ENCODE measurements at places on chromosomes 12 and 14.
A peak's percentile ranks its signal among the peaks of the same experiment; 100 is the strongest.

DNA sequence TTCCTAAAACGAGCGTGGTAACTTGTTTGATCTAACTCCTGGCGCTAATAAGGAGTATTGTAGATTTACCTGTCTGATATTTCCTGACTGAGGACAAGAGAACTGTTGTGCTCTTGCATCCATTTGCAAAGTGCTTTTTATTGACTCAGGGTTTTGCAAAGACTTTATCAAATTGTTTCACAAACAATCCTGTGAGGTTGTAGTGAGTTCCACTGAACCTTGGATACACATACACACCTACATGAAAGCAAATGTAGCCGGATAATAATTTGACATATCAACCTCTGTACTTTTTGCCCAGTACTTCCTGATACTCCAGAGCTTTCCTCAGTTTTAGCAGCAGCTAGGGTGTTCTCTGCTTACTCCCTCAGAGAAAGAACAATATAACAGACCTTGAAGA lies 6.7 kb upstream of the PTGER2 start:
- DNase-seq: no peak

- DNase-seq: peak; percentile 77
Observed at GRCh38 chr12:19739195-19739776, 300.0 kb downstream of the AEBP2 start.

DNA sequence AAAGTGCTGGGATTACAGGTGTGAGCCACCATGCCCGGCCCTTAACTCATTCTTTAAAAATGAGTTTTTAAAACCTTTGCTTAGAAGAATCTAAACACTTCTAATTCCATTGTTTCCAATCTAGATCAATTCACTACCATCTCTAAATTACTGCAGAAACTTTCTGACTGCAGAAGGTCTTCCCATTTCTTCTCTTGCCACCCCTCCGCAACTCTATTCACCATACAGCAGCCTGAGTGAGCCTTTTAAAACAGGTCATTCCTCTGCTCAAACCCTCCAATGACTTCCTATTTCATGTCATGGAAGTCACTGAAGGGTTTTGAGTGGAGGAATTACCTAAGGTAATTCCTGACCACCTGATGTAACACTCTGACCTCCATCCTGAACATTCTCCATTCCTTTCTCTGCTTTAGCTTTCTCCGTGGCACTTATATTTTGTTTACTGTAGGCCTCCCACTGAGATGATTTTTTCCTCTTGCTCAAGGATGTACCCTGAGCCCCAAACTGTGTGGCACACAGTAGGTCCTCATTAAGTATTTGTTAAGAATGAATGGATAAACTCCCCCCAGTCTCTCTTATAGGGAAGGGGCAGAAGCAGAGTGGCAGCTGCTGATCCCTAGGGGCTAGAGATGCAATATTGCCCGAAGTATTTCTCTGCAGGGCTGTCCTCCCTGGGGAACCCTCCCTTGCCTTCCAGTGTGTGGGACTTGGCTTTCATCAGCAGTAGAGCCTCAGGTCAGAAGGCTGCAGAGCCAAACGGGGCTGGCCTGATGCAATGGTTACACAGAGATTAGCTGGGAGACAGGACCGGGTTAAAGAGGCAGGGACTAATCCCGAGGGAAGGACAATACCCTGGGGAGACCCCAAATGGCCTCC lies 1.2 kb downstream of the DDIT3 start:
- DNase-seq: peak; percentile 52

- peak; percentile 53 for DNase-seq
Observed at GRCh38 chr12:71725011-71725410, 29.7 kb upstream of the RAB21 start.

- no peak for DNase-seq
Observed at GRCh38 chr14:93033983-93034670, 81.6 kb downstream of the ITPK1 start.

DNA sequence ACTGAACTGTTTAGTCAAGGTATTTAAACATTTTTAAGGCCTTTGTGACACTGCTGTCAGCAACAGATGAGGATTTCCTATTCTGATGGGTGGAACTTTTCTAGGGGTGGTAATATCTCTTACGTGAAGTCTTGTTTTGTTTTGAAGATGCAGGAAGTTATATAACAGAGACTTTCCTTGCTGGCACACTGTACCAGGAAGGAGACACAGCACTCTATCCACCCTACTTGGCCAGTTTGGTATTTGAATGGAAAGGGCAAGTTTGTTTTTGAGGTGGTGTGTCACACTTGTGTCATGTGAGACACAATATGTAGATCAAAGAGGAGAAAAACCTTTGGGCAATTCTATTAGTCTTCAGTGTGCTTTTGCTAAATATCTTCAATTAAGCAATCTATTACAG lies 51.6 kb upstream of the SRP54 start:
- no peak for DNase-seq

- DNase-seq: no peak
Observed at GRCh38 chr14:48842785-48843184, 743.4 kb downstream of the RPS29 start.

DNA sequence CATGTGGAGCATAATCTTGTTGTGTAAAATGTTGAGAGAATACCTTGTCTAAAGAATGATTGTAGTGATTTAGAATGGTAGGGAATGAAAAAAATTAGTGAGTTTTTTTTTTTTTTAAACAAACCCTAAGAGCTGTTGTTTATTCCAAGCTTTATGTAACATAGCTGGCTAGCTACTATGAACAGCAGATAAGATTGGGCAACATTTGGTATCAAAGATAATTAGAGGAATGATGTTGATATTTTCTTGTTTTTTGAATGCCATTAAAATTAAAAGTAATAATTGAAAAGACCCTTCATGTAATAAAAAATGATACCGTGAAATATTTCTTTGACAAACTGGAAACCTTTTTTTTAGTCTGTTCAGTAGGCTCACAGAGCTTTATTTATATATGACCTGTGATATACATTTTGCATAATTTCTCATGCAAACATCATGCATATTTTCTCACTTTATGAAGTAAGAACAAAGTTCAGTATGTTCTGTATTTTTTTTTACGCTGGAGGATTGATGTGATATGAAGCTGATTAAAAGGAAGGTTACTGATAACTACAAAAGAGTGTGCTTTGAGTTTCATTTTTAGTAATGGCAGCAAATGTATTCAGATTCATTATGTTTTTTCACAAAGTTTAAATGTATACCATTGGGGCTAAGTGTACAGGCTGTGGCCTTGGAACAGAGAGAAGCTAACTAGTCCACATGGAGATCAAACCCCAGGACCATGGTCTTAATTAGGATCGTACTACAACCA lies 8.1 kb downstream of the CPSF6 start:
- no peak for DNase-seq

GRCh38 chr12:110640275-110641025 lies 26.5 kb downstream of the TCTN1 start:
- no peak for DNase-seq

- peak; percentile 4 for DNase-seq
Observed at GRCh38 chr14:36271939-36272907, 48.2 kb downstream of the MBIP start.

- peak; percentile 91 for DNase-seq
Observed at GRCh38 chr14:52906141-52906601, 44.7 kb downstream of the FERMT2 start.

- DNase-seq: peak; percentile 75
Observed at GRCh38 chr14:34051966-34052657, 101.2 kb upstream of the EGLN3 start.

- no peak for DNase-seq
Observed at GRCh38 chr14:60933920-60934655, 46.8 kb downstream of the TRMT5 start.

- no peak for DNase-seq
Observed at GRCh38 chr14:52868911-52869618, 77.7 kb upstream of the GNPNAT1 start.

GRCh38 chr12:78711954-78712353 lies 152.6 kb upstream of the SYT1 start:
- DNase-seq: no peak

DNA sequence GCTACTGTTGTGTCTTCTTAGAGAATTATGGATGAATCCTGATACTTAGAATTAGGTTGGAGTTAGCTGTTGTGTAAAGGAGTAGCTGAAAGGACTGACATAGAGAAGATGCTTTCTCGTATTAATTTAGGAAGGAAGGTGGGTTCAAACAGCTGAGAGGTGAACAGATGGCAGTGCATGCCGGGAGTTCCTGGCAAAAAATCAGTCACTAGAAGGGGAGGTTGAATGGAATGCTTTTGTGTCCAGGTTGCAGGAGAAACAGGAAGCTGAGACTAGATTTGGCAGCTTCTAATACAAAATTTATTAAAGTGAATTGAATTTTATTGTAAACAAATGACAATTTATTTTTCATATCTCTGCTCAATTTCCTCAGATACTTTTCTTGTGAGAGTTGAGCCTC lies 70.8 kb downstream of the BTG1 start:
- no peak for DNase-seq

GRCh38 chr12:45615268-45615667 lies 114.2 kb upstream of the ARID2 start:
- peak; percentile 69 for DNase-seq

DNA sequence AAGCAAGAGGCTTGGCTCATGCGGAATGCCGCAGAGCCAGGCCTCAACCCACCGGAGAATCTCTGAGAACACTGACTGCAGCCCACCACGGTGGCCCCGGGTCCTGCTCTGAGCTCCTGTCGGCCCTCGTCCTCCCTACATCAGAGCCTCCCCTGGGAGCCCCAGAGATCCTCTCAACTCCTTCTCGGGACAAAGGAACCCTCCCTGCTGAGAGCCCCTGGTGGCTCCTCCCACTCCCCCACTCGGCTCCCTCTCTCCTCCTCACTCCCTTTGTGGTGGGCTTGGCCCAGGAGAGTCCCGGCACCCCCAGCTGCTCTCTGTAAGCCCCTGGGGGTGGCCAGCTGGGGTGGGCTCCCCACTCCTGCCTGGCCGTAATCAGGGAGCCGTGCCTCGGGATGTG lies 11.1 kb upstream of the INF2 start:
- DNase-seq: peak; percentile 53

GRCh38 chr12:84508851-84509260 lies 403.7 kb downstream of the SLC6A15 start:
- no peak for DNase-seq

- DNase-seq: peak; percentile 95
Observed at GRCh38 chr14:58882577-58883018, 244.8 kb downstream of the DACT1 start.

DNA sequence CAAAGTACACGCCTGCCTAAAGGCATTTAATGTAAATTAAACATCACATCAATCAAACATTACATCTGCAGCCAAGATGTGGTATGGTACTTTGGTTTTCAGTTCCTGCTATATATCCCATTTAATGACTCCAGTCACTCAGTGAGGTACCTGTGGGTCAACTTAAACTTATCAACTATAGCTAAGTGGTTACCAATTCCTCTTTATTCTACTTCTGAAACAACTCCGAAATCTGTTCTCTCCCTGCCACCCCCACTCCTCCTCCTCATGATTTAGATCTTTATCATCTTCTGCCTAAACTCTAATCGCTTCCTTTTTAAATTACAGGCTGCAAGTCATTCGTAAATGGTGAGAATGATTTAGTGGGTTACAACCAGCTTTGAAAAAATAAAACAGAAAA lies 57.9 kb downstream of the BCL2L14 start:
- DNase-seq: no peak

DNA sequence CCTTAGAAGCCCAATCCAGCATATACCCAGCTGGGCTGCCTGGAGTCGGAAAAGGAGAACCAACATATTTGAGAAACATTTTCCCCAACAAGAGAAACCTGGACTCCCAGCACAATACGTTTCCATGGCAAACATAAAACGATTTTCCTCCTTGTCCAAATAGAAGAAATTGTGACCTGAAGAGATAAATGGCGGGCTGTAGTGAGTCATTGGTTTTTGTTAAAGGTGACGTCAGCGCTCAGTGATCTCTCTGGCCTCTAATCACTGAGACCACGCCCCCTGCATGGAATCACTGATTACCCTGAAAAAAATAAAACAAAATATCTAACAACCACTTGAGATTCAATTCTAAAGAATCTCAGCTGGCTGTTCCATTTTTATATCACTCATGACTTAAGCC lies 6.0 kb downstream of the CCDC60 start:
- no peak for DNase-seq

- DNase-seq: no peak
Observed at GRCh38 chr14:33602396-33602795, 348.5 kb downstream of the EGLN3 start.

DNA sequence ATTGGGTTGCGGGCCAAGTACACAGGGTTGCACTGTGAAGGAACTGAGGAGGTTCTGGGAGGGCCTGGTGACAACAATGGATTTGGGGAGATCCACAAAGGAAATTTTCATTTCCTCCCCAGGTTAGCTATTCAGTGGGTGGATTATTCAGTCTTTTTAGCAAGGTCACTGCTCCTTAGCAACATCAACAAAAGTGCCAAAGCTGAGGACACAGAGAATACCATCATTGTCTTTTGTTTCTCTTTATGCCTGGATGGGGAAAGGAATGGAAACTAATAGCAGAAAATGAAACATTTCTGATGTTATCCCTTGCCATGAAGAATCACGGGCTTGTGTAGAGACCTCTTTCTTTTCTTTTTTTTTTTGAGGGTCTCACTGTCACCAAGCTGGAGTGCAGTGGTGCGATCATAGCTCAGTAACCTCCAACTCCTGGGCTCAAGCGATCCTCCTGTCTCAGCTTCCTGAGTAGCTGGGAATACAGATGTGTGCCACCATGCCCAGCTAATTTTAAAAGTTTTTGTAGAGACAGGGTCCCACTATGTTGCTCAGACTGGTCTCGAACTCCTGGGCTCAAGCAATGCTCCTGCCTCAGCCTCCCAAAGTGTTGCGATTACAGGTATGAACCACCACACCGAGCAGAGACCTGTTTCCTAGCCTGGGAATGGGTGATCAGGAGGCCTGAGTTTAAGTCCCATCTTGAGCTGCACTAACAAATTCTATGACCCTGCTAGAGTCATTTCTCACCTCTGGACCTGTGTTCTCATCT lies 6.5 kb downstream of the PPP1R3E start:
- DNase-seq: no peak
